Naive thymus-derived CD4-positive, alpha-beta T cell (primary cell): ENCODE measurements at places on chromosomes 16 and 17.

DNA sequence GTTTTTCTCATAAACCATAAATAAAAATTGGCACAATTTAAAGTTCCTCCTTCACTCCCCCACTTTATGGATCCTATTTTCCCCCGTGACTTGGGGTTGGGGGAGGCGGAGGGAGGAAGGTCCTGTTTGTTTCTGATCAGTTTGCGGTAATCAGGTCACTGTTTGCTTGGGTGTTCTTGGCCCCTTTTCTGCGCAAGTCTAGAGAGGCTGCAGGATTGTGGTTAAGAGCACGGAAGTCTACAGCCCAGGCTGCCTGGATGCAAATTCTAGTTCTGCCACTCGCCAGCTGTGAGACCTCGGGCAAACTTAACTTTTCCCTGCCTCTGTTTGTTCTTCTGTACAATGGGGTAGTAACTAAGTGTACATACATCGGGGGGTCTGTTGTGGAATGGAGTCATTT is 12.1 kb downstream of the ATP2C2 start:
- no peak for DNase-seq

- DNase-seq: no peak
Measured at GRCh38 chr17:45098081-45098868, 34.0 kb downstream of the PLCD3 start.

- no peak for DNase-seq
Measured at GRCh38 chr17:74561586-74561985, 5.7 kb downstream of the CD300H start.

- DNase-seq: no peak
Measured at GRCh38 chr16:84527532-84528269, 23.2 kb upstream of the MEAK7 start.

GRCh38 chr16:68752602-68753001 is 15.5 kb downstream of the CDH1 start:
- no peak for DNase-seq

DNA sequence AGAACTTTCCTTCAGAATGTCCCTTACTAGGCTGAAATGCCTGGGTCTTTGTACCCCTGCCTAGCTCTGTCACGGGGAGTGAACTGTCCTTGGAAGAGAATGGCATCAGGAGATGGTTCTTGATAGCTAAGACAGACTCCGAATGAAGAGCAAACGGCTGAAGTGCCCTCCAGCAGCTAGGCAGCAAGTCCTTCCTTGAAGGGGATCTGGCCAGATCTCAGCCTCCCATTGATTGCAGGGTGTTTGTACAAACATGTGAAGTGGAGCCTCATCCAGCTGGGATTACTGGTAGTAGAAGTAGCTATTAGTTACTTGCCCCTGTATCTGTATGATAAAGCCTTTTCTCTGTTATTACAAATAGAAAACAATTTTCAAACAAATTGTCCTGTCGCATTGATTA is 30.9 kb downstream of the LRRC36 start:
- no peak for DNase-seq

GRCh38 chr17:72518159-72518732 is 397.4 kb downstream of the SOX9 start:
- no peak for DNase-seq

GRCh38 chr17:49890852-49891251 is 43.0 kb upstream of the TAC4 start:
- no peak for DNase-seq

DNA sequence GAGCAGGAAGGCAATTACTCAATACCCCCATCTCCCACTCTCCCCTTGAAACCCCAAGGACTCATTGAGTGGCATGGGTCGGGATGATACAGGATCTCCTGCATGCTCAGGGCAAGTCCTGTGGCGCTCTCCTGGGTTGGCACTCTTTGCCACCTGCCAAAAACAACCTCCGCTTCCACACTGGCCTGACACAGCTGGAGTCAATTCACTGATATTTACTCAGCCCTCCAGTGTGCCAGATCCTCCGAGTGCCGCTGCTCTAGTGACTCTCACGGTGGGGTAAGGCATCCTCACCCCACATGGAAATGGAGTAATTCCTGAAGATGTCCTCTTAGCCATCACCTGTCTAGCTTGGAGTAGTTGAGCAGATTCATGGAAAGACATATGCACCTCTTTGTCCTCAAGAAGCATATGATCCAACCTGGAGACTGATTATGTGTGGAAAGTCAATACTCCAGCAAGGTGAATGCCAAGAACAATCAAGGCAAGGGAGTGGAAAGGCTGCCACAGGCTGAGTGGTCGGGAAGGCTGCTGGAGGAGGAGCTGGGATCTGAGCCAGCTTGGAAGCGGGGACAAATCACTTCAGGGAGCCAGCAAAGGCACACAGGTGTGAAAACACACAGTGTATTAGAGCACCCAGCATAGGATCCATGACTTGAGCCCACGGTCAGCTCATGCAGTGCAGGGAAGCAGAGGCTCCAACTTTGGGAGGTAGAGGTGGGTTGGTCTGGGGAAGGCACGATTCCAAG is 12.6 kb upstream of the GOSR2 start:
- DNase-seq: no peak

DNA sequence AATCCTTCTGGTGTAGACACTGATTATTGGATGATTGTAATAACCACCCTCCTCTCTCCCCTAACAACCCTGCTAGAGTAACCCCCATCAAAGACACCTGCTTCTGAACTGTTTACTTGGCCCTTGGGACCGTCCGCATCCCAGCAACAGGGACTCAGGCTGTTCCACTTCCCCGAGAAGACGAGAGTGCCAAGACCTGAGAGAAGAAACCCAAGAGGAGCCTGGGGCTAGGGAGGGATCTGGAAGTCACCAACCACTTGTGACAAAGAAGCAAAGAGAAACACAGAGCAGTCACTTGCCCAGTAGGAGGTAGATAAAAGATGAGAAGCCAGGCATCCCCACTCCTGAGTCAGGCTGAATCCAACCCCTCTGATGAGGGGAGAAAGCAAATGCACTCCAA is 84.3 kb downstream of the CDH11 start:
- DNase-seq: no peak

DNA sequence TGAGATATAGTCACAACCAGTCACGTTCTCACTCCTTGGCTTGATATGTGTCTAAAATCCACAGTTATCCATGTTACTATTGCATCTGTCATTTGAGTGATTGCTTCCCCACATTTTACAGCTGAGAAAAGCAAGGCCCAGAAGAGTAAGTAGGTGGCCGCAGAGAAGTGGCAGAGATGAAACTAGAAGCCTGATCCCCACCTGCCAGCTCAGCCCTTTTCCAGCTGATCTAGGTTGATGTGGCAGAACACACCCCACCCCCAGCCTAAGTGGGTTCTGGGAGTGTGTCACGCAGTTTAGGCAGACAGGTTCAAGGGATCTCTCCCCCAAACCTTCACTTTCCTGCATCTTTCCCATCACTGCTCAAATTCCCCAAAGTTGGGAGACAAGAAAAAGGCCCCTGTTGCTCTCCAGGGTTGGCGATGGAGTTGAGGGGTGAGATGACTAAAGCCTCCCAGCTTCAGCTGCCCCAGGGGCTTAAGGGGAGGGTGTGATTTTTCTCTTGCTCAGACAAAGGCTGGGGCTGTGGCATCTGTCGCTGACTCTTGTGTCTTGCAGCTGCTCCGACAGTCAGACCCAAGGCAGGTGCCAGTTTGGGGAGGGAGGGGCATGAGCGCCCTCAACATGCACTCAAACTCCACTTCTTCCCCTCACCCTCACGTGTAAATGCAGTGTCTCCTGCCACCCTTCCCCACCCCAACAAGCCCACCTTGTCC is 48.9 kb upstream of the LHX1 start:
- no peak for DNase-seq

GRCh38 chr17:78722246-78722761 is 59.8 kb downstream of the CYTH1 start:
- no peak for DNase-seq

DNA sequence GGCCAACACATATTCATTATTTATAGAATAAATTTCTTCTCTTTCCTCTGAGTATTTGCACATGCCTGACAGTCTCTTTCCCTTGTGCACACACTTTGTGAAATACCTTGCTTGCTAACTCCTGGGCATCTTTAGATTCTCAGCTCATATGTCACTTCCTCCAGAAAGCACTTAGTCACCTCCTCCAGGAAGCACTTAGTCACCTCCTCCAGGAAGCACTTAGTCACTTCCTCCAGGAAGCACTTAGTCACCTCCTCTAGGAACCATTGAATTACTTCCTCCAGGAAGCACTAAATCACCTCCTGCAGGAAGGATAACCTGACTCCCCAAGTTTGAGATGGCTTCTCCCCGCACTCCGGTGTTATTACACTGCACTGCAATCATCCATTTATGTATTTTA is 462.5 kb upstream of the EEF2KMT start:
- no peak for DNase-seq

DNA sequence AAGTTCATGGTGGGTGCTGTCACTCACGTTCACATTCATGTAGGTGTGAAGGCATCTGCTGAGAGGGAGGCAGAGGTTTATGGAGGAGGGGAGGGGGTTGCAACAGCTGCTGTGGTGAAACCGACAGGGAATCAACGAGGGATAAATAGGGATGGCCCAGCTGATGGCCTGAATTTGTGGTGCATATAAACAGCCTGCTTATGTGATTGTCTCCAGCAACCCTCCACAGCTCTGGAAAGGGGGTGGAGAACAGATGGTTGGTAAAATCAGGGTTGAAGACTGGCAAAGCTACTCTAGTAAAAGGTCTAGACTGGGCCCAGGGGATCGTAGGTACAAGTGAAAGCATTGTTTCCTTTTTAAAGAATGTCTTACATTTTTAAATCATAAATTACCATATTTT is 53.7 kb downstream of the IQCK start:
- no peak for DNase-seq

- no peak for DNase-seq
Measured at GRCh38 chr17:31490671-31491375, 99.3 kb downstream of the RAB11FIP4 start.

DNA sequence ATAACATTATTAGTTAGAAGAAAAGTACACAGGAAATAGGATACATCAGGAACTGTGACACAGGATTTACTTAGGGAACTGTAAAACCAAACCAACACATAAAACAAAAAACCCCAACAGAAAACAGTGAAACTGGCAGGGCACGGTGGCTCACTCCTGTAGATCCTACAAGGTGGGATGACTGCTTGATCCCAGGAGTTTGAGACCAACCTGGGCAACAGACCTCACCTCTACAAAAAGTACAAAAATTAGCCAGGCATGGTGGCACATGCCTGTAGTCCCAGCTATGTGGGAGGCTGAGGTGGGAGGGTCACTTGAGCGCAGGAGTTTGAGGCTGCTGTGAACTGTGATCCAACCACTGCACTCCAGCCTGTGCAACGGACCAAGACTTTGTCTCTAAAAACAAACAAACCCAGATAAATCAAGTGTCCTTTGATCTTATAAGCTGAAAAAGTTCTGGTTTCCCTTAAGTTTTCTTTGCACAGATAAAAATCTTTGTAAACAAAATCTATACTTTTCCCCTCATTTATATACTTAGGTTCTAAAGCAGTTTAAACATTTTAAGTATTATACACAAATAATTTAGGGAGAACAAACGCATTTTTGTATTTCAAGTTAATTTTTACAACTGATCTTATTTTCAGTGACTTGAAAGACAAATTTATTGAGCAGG is 111.5 kb upstream of the TOB1 start:
- no peak for DNase-seq

- DNase-seq: no peak
Measured at GRCh38 chr16:76195056-76195455, 82.1 kb upstream of the CNTNAP4 start.

GRCh38 chr16:63690961-63691360 is 1430.9 kb downstream of the CDH11 start:
- no peak for DNase-seq

- no peak for DNase-seq
Measured at GRCh38 chr16:85173981-85174751, 61.9 kb upstream of the CIBAR2 start.

DNA sequence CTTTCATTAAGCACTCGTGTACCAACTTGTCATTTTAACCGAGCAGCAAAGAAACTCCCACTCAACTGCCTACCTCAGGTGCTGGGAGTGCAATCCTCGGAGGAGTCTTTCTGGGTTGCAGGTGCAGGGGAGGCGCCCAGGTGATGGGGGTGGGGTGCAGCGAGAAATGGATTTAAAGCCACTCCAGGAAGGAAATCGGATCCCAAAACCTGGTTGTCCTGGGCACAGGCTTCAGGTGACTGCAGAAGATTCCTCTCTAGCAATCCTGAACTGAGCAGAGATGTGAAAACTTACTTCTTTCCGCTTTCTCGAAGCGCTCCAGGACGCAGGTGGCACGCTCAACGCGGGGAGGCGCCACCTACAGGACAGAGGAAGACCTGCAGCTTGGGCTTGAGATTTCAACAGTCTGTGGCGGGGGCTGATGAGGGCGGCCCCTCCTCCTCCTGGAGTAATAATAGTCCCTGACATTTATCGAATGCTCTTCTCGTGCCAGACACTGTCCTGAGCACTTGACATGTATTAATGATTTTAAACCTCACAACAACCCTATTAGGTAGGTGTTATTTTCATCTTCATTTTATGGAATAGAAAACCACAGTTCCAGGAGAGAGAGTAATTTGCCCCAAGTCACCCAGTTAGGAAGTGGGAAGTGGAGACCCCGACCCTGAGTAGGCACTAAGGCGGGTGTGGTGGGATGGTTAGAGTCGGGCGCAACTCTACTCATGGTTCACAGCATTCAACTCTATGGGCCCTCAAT is 27.2 kb upstream of the SKAP1 start:
- DNase-seq: peak; percentile 70

DNA sequence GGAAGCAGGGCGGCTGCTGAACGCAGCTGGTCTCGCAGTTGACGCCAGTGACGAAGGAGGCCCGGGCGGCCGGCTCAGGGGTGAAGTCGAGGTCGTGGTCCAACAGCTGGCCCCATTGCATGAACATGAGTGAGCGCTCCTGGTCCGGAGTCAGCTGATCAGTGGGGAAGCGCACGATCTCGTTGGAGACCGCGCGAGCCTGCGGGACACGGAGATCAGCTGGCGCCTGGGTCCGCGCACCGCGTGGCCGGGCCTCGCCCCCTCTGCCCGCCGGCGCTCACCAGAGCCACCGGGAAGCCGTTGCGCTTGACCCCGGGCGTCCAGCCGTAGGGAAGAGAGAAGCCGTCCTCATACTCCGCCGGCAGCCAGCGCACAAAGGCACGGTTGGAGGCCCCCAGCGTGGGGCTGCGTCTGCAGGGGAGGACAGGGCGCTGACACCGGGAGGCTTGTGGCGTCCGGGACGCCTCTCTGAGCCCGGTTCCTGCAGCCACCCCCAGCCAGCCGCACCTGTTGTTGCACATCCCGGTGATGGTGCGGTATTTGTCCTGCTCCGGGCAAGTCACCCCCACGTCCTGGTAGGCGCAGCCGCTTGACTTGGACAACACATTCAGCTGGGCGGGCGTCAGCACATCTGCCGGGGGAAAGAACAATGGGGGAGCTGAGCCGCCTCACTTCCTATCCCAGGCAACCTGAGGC is 1.6 kb downstream of the MPO start:
- DNase-seq: no peak

- DNase-seq: no peak
Measured at GRCh38 chr17:13813347-13814240, 211.9 kb upstream of the HS3ST3A1 start.
